ENCODE measurements at places on chromosomes 3 and 15.

- no peak for DNase-seq
These were observed 98.9 kb upstream of the TLE3 start for GRCh38 chr15:70196372-70197316.

GRCh38 chr3:90091549-90091948 is 984.1 kb downstream of the EPHA3 start:
- DNase-seq, result no peak

GRCh38 chr3:54427501-54427900 is 305.1 kb downstream of the CACNA2D3 start:
- DNase-seq, result no peak

- no peak for DNase-seq
These were observed 263.6 kb downstream of the GABRG3 start for GRCh38 chr15:27234593-27234992.

GRCh38 chr3:37993820-37994638 is 3.4 kb downstream of the VILL start:
- DNase-seq, result peak; percentile 30

GRCh38 chr15:38538328-38539007 is 26.1 kb downstream of the RASGRP1 start:
- no peak for DNase-seq

DNA sequence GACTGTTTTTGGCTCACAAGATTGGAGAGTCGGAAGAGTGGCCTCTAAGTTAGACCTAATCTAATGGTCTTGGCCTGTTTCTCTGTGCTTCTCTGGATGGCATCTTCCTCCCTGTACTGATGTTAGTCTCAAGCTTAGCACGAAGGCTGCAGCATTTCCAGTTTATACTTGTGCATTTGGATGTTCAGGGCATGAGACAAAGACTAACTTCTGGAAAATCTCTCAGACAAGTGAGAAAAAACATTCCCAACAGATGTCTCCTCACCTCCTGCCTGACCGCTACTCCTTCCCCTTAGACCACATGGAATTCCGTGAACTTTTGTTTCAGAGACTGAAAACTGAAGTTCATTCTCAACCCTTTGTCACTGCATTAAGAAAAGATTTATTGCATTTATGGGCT is 410.8 kb upstream of the MCTP2 start:
- DNase-seq, result no peak

- DNase-seq, result no peak
These were observed 105.7 kb upstream of the TRPM1 start for GRCh38 chr15:31207246-31207645.

DNA sequence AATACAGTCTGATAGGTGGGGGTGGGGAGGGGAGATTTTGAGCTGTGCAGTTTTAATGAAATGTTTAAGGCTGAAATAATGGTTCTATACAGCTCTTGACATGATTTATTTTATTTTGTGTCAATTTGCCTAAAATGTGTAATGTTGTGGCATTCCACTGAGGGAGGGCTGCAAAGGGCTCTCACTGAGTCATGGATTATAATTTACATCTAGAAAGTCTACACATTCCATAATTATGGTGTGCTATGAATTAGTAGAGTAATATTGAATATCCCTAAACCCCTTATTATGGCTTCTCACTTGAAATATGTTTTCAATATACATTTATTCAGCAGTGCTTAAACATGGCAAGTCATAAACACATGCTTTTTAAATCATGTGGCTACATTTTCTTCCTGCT is 103.9 kb downstream of the RARB start:
- DNase-seq, result no peak

DNA sequence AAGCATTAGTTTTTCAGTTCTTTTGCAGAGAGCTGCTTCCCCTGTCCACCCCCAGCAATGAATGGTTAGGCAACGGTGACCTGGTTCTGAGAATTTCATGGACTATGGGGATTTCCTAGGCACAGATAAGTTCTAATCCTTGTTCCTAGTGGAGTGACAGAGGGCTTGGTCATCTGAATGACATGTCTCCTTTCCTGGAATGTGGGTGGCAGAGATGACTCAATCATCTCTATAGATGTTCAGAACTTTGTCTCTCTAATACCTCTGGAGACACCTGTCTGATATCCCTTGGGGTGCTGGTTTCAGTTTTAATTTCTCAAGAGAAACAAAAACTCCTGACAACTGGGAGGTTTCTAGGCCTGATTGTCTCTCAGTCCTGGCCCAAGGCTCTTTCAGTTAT is 10.4 kb downstream of the PLA2G4E start:
- DNase-seq, result no peak

DNA sequence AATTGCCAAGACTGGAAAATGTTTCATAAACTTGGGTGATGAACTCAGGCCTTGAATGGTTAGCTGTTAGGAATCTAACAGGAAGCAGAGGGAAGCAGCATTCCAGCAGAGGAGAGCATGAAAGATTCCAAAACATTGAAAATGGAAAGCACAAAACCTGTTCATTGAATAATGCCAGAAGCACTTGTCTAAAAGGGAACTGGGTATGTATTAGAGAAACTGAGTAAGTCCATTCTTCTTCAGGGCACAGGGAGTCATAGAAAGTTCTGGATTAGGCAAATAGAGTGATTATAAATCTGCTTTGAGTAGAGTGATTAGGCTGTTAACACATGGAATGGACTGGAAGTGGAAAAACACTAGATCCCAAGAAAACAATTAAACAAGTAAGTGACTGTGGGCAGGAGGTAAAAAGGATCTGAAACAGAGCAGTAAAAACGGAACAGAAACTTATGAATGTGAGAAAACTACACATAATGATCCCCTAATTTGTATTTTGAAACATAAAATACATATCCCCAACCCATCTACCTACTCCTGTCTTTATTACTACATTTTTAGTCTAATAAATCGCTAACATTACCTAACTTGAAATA is 343.4 kb downstream of the TBC1D5 start:
- DNase-seq, result no peak

GRCh38 chr15:62417439-62417838 is 252.4 kb upstream of the C2CD4B start:
- no peak for DNase-seq

DNA sequence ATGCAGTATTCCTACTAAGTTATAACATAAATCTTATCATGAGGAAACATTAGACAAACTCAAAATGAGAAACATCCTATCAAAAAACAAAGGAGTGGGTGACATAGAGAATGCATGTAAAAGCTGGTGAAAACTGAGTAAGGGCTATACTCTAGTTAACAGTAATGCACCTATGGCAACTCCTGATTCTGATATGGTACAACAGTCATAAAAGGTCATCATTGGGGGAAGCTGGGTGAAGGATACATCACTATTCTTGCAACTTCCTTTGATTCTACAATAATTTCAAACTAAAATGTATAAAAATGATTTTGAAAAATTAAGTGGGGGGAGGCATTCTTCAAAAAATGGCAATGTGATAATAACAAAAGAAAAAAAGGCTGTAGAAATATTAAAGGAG is 6.8 kb downstream of the PIK3R4 start:
- no peak for DNase-seq

- no peak for DNase-seq
These were observed 17.0 kb downstream of the KLHL6 start for GRCh38 chr3:183538486-183538885.

DNA sequence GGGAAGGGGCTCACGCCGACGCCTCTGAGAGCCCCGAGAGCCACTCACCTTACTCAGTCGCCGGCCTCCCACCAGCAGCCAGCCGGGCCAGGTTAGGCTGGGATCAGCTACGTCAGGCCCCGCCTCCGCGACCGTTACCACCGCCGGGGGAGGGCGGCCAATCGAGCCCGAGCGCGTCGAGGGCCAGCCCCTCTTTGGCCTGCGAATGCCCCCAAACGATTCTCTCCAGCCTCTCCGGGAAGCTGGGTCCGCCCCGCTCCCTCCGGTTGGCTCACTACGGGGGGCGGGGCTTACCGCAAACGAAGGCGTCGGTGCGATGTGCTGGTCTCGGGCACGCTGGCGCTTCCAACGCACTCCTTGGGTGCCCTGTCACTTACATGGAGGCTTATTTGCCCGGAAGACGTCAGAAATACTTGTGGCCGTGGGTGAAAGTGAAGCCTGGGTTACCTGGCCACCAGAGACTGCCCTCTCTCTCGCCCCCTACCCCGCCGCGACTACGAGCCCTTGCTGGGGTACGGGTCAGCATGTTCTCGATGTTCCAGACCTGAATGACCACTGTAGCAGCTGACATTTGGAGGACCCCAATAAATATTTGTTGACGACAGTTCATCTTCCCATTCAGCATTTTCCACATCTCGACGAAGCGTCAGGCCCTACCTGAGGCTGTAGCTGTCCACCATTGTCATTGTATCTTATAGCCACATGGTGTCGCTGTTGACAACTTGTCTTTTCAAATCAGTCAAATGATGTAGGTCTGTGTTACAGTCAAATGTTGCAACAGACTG is at the start of gene CEP70:
CEP70 (minus strand) TSS at position 111 of the 785 bp plus-strand sequence. CDS start 21,333 bp downstream, outside the sequence.
- peak; percentile 79 for DNase-seq

DNA sequence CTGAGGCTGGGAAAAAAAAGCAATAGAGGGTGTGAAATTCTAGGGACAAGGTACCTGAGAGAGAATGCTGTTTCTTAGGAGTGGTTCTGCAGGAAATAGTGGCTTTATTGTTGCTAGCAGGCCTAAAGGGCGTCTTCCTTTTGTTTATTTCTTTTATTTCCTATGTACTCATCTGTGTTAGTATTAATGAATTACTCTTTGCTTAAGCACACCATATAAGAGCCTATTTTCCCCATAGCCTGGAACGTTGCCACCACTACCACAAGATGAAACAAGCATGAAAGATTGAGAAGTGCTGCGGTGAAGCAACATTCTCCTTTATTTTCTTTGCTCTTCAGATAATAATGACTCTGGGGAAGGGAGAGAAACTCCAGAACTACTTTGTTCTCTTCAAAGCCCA is 21.3 kb upstream of the GOLIM4 start:
- DNase-seq, result no peak

- no peak for DNase-seq
These were observed 98.8 kb downstream of the ZNF621 start for GRCh38 chr3:40623567-40623966.

DNA sequence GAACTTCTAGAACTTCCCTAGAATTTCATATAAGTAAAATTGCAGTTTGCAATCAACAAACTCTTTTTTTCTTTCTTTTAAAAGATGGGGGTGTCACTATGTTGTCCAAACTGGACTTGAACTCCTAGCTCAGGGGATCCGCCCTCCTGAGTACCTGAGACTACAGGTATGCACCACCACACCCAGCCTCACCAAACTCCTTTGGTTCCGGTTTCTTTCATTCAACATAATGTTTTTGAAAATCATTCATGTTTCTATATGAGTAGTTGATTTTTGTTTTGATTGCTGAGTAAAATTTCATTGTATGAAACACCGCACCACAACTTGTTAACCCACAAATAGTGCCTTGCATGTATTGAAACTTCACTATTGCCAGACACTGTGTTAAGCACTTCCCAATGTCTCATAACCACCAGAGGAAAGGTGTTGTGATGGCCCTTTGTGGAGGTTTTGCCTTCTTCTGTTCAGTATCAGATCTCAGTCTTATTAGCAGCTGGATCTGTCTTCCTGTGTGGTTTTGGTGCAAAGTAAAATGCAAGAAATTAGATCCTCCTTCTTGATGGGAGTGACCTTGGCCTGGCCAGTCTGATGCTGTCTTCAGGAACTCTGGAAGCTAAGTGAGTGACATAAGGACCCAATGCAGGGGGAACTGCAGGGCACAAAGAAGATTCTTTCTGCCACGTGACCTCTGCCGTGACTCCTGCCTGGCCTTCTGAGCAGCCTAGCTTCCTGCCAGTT is 78.8 kb upstream of the UBE2E1 start:
- no peak for DNase-seq

GRCh38 chr3:127542441-127542952 is 48.0 kb downstream of the TPRA1 start:
- no peak for DNase-seq

GRCh38 chr3:38311941-38312340 is 29.8 kb downstream of the SLC22A14 start:
- no peak for DNase-seq

DNA sequence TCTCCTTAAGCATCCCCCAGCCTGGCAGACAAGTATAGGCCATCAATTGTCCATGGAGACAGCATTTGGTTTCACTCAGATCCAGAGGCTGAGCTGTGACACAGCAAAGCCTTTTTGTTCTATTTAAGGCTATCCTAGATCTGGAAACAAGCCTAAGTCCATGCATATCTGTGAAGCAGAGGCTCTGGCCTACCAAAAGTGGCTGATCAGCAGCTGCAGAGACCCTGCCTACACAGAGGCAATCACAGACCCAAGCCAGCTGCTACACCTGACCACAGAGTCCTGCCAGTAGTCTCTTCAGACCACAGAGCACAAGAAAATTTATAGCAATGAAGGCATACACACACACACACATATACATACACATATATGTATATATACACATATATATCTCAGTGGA is 501.7 kb upstream of the ARPP21 start:
- no peak for DNase-seq

- no peak for DNase-seq
These were observed 500.6 kb downstream of the MAGI1 start for GRCh38 chr3:65538101-65538500.

DNA sequence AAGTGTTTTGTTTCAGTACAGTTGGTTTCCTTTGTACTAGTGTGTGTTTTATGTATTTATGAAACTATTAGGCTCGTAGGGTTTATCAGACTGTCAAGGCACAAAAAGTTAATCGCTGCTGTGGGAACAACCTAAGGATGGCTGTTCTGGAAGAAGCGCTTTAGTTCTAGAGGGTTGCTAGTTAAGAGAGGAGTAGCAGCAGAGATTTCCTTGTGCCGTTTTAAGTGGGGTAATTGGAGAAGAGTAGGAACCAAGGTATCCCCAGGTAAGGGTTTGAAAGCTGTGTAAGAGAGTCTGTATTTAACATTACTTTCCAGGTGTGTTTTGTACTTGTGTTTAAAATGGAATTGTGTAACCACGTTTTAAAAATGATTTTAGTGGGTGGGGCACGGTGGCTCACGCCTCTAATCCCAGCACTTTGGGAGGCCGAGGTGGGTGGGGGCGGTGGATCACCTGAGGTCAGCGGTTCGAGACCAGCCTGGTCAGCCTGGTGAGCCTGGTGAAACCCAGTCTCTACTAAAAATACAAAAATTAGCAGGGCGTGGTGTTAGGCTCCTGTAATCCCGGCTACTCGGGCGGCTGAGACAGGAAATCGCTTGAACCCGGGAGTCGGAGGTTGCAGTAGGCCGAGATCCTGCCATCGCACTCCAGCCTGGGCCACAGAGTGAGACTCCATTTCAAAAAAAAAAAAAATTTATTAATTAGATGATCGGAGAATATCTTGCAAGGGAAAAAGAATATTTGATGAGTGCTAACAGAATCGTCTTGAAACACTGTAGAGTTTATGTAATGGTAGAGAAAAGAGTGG is 2.6 kb downstream of the MORF4L1 start:
- no peak for DNase-seq

DNA sequence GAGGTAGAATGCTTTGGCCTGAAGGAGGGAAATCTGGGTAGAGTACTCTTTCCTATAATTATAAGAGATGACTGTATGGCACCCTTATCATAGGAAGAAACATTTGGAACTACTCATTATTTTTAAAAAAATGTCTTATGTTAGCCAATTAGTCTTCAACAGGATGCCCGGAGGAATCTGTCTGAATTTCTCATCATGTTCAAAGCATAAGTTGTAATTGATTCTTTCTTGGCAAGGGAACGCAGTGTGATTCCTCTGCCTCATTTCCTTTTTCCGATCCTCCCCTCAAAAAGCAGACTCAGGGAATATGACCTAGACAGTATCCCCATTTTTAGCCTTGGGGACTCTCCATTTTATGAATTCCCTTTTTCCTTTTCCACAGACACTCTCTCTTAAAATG is 165.1 kb downstream of the IL5RA start:
- DNase-seq, result no peak

GRCh38 chr3:114624571-114625181 is 330.8 kb downstream of the TIGIT start:
- no peak for DNase-seq
